ENCODE measurements at places on chromosomes 16 and 17. TPM values are rescaled to one million over a fixed set of nuclear protein-coding genes. Genes with fewer than 3 reads are reported as not detected.

Gene CSH1
- not detected for total RNA-seq

Gene CRYM
- not detected for total RNA-seq

Gene TERF2IP
- total RNA-seq: 37.6 TPM

Gene RNF112
- total RNA-seq: 0.52 TPM

DNA sequence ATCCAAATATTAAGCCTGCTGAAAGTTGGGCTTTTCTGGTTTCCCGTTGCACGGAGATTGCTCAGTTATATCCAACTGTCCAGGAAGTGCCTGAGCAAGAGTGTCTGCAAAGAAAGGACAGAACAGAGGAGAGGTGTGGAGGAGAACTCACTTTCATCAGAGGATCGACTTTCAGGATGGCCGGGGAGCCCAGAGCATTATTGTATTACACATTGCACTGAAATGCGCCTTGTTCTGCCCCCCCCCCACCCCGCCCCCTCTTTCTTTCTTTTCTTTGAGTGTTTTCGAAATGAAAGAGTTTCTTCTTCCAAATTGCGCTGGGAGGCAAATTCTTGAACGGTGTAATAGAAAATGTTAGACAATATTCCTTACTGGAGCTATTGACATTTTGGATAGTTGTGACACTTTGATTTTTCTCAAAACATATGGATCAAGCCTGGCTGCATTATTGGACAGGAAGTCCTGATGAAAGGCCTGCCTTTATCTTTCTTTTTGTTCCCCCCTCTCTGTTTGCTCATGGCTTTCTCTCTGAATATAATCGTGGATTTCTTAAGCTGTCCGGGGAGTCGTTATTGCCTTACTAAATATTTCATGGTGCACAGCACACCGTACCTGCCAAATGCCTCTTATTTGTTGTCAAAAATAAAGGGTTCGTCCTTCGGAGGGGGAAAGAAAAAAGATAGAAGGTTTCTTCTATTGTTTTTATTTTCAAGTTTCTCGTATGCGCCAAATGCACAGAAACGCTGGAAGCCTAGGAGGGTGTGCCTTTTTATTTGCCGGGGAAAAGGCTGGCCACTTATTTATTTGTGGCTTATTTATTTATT, 110.8 kb downstream of the IRX3 start:
- DNase-seq: no peak

GRCh38 chr17:37640015-37640414, 3.2 kb downstream of the DDX52 start:
- DNase-seq: no peak

Data from body of pancreas (tissue), 4 donors.